Caco-2 (cell line): ENCODE measurements at places on chromosomes 13 and 19. TPM values are rescaled to one million over a fixed set of nuclear protein-coding genes. Genes with fewer than 3 reads are reported as not detected.
A peak's percentile ranks its signal among the peaks of the same experiment; 100 is the strongest.

GRCh38 chr19:5334366-5334739, 6.3 kb downstream of the PTPRS start:
- H3K4me1 ChIP-seq, result no peaks in the 10 kb centered on the region
- DNase-seq, result no peak
- H3K36me3 ChIP-seq, result no peaks in the 10 kb centered on the region
- no peak overlapping the region for H3K4me3 ChIP-seq
- no peaks in the 10 kb centered on the region for H3K27me3 ChIP-seq
- no peak overlapping the region for H3K27ac ChIP-seq

GRCh38 chr13:68834375-68834774, 1273.3 kb upstream of the ATXN8OS start:
- H3K27me3 ChIP-seq, result no peaks in the 10 kb centered on the region
- no peak overlapping the region for H3K27ac ChIP-seq
- H3K4me3 ChIP-seq, result no peak overlapping the region
- H3K4me1 ChIP-seq, result no peaks in the 10 kb centered on the region
- H3K36me3 ChIP-seq, result no peaks in the 10 kb centered on the region

DNA sequence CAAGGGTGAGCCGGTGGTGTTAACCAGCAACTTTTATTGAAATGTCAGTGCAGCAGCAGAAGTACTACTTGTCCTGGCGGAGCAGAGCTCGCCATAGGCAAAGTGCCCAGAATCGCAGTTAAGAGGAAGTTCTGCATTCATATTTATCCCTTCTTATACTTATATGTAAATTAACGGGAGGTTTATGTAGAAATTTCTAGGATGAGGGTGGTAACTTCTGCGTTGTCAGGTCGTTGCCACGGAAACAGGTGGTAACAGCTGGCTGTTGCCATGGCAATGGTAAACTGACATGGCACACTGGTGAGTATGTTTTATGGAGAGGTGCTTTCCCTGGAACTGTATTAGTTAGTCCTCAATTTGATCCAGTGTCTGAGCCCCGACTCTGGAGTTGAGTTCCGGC, 2494.9 kb upstream of the PCDH20 start:
- H3K36me3 ChIP-seq, result no peaks in the 10 kb centered on the region
- no peaks in the 10 kb centered on the region for H3K4me1 ChIP-seq
- no peaks in the 10 kb centered on the region for H3K27me3 ChIP-seq
- DNase-seq, result peak; percentile 8

DNA sequence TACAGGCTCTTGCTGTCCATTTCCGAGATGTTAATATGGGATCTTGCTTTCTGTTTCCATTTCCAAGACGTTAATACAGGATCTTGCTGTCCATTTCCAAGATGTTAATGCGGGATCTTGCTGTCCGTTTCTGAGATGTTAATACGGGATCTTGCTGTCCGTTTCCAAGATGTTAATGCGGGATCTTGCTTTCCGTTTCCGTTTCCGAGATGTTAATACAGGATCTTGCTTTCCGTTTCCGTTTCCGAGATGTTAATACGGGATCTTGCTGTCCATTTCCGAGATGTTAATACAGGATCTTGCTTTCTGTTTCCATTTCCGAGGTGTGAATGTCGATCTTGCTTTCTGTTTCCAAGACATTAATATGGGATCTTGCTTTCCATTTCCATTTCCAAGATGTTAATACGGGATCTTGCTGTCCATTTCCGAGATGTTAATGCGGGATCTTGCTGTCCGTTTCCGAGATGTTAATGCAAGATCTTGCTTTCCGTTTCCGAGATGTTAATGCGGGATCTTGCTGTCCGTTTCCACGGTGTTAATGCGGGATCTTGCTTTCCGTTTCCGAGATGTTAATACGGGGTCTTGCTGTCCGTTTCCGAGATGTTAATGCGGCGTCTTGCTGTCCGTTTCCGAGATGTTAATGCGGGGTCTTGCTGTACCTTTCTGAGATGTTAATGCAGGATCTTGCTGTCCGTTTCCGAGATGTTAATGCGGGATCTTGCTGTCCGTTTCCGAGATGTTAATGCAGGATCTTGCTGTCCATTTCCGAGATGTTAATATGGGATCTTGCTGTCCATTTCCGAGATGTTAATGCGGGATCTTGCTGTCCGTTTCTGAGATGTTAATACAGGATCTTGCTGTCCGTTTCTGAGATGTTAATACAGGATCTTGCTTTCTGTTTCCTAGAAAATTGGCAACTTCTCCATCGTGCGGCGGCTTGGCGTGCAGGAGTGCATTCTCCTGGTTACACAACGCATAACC, 38.3 kb downstream of the PEX11G start:
- H3K27me3 ChIP-seq, result no peaks in the 10 kb centered on the region
- no peaks in the 10 kb centered on the region for H3K4me1 ChIP-seq
- DNase-seq, result no peak
- no peak overlapping the region for H3K27ac ChIP-seq
- H3K4me3 ChIP-seq, result no peak overlapping the region

DNA sequence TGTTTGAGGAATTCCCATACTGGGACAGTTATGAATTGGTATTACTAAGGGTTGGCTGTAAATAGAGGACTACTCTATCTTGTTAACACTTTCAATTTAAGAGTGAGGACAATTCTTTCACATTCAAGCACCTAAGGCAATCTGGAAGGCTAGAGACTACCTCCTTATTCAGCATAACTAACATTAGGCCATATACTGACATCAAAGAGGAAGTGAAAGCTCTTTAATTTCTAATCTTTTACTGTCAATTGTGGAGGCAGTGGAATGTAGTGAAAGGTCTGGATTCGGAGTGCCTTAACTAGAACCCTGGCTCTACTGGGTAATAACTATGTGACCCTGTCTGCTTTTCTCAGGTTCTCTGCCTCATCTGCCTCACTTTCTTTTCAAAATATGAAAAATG, 134.0 kb downstream of the UFM1 start:
- no peaks in the 10 kb centered on the region for H3K4me1 ChIP-seq
- no peak for DNase-seq
- no peaks in the 10 kb centered on the region for H3K36me3 ChIP-seq
- no peak overlapping the region for H3K27ac ChIP-seq
- no peak overlapping the region for H3K4me3 ChIP-seq

DNA sequence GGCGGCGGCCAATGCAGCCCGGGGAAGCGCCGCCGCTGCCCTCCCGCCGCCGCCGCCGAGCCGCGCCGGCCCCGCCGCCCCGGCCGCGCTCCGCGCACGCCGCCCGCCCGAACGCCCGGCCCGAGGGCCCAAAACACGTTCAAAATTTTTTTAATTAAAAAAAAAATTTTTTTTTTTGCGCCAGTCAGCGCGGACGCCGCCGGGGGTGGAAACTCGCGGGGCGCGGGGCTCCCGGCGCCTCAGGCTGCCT, 468 bp downstream of the HMGB1 start:
- no peaks in the 10 kb centered on the region for H3K27me3 ChIP-seq
- H3K4me3 ChIP-seq, result peak overlapping the region; percentile 52
- H3K36me3 ChIP-seq, result peaks cover 1% of the 10 kb centered on the region; the same call in 1 of the 2 replicates
- H3K27ac ChIP-seq, result peak overlapping the region; percentile 100
- DNase-seq, result no peak
- H3K4me1 ChIP-seq, result peaks cover 12% of the 10 kb centered on the region

The IL4I1 gene
- 0.61 and 1.1 TPM in 2 replicates for total RNA-seq
